ENCODE measurements at places on chromosomes 1 and 21.

- H3K4me3 ChIP-seq: peak overlapping the region; percentile 96
- DNase-seq: no peak
- H3K27me3 ChIP-seq: no peaks in the 10 kb centered on the region
These were observed 1.3 kb downstream of the ZNF644 start for GRCh38 chr1:91020486-91020885.

GRCh38 chr1:211337430-211338223, 11.0 kb downstream of the TRAF5 start:
- no peaks in the 10 kb centered on the region for H3K36me3 ChIP-seq
- peaks cover 14% of the 10 kb centered on the region for H3K4me1 ChIP-seq
- DNase-seq: no peak
- no peaks in the 10 kb centered on the region for H3K27me3 ChIP-seq

DNA sequence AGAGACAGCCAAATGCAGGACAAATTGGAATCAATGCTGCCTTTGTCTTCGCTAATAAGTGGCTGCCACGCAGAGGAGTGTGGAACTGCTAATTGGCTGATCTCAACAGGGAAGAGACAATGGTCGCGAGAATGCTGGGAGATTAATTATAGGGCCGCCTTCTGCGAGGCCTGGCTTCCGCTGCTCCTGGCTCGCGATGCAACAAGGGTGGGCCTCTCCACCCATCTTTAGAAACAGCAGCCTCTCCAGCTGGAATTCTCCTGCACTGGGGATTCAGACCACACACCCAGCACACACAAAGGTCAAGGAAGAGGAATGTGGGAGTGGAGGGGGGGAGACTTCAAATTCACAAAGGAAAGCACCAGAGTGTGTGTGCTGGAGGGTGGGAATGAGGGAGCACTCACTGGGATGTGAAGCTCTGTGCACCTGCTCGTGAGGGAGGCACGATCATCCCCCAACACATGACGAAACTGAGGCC, 200.7 kb upstream of the GRIK3 start:
- no peaks in the 10 kb centered on the region for H3K36me3 ChIP-seq
- no peaks in the 10 kb centered on the region for H3K27me3 ChIP-seq
- H3K4me1 ChIP-seq: no peaks in the 10 kb centered on the region
- H3K4me3 ChIP-seq: no peak overlapping the region

- H3K36me3 ChIP-seq: no peaks in the 10 kb centered on the region
- H3K27me3 ChIP-seq: no peaks in the 10 kb centered on the region
- H3K27ac ChIP-seq: no peak overlapping the region
- peaks cover 20% of the 10 kb centered on the region for H3K4me1 ChIP-seq
- H3K4me3 ChIP-seq: no peak overlapping the region
These were observed 4.8 kb upstream of the MCOLN2 start for GRCh38 chr1:85001742-85002141.

DNA sequence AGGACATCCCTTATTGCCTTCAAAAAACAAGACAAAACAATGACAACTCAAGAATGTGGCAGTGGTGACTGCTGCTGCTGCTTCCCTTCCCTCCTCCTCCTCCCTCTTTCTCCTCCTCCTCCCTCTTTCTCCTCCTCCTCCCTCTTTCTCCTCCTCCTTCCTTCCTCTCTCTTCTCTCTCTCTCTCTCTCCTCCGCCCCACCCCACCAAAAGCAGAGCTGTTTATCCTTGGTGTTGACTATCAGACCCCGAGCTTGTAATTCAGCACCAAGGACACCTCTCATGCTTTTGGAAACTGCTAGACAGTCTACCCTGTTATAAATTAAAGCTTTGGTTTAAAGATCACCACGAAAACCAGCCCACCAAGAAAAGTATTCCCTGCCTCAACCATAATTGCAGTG, 72.4 kb upstream of the IFNAR2 start:
- DNase-seq: no peak
- H3K36me3 ChIP-seq: no peaks in the 10 kb centered on the region
- no peaks in the 10 kb centered on the region for H3K27me3 ChIP-seq

- peak; percentile 57 for DNase-seq
- no peaks in the 10 kb centered on the region for H3K36me3 ChIP-seq
- H3K4me1 ChIP-seq: no peaks in the 10 kb centered on the region
- no peaks in the 10 kb centered on the region for H3K27me3 ChIP-seq
- H3K27ac ChIP-seq: peak overlapping the region; percentile 23
These were observed 20.2 kb downstream of the BTG2 start for GRCh38 chr1:203325418-203326091.

GRCh38 chr1:216518844-216519627, 95.8 kb upstream of the USH2A start:
- DNase-seq: no peak
- no peak overlapping the region for H3K27ac ChIP-seq
- H3K36me3 ChIP-seq: no peaks in the 10 kb centered on the region
- no peaks in the 10 kb centered on the region for H3K27me3 ChIP-seq
- H3K4me1 ChIP-seq: no peaks in the 10 kb centered on the region
- H3K4me3 ChIP-seq: no peak overlapping the region

GRCh38 chr1:181423301-181423918, 59.9 kb upstream of the CACNA1E start:
- H3K27me3 ChIP-seq: peaks cover 3% of the 10 kb centered on the region
- no peak for DNase-seq
- no peaks in the 10 kb centered on the region for H3K36me3 ChIP-seq

DNA sequence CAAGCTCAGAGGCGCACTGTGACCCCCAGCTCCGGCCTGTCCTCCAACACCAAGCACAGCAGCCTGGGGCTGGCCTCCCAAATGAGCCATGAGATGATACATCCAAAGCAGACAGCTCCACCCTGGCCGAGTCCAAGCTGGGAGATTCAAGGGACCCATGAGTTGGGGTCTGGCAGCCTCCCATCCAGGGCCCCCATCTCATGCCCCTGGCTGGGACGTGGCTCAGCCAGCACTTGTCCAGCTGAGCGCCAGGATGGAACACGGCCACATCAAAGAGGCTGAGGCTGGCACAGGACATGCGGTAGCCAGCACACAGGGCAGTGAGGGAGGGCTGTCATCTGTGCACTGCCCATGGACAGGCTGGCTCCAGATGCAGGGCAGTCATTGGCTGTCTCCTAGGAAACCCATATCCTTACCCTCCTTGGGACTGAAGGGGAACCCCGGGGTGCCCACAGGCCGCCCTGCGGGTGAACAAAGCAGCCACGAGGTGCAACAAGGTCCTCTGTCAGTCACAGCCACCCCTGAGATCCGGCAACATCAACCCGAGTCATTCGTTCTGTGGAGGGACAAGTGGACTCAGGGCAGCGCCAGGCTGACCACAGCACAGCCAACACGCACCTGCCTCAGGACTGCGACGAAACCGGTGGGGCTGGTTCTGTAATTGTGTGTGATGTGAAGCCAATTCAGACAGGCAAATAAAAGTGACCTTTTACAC, 29.1 kb downstream of the SLC19A1 start:
- H3K4me3 ChIP-seq: no peak overlapping the region
- no peaks in the 10 kb centered on the region for H3K4me1 ChIP-seq
- no peaks in the 10 kb centered on the region for H3K36me3 ChIP-seq
- H3K27ac ChIP-seq: no peak overlapping the region

DNA sequence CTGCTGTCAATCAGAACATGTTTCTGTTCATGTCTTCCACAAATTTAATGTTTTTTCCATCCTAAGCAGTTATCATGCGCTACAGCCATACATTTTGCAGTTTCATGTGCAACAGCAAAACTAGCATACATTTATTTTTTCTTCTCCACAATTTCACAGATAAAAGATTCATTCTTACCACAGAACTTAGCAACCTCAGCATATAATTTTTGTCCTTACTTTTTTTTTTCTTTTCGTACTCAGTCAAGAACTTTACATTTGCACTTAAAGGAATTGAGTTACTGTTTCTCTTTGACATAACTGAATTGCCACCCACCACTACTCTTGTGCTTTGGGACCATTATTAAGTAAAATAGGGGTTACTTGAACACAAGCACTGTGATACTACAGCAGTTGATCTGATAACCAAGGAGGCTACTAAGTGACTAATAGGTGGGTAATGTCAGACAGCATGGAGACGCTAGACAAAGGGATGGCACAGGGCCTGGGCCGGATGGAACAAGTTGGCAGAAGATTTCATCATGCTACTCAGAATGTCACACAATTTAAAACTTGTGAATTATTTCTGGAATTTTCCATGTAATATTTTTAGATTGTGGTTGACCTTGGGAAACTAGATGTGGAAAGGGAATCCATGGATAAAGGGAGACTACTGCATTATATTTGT, 50.2 kb upstream of the LHX8 start:
- DNase-seq: no peak
- no peak overlapping the region for H3K27ac ChIP-seq
- H3K4me3 ChIP-seq: no peak overlapping the region
- no peaks in the 10 kb centered on the region for H3K4me1 ChIP-seq
- H3K27me3 ChIP-seq: no peaks in the 10 kb centered on the region

DNA sequence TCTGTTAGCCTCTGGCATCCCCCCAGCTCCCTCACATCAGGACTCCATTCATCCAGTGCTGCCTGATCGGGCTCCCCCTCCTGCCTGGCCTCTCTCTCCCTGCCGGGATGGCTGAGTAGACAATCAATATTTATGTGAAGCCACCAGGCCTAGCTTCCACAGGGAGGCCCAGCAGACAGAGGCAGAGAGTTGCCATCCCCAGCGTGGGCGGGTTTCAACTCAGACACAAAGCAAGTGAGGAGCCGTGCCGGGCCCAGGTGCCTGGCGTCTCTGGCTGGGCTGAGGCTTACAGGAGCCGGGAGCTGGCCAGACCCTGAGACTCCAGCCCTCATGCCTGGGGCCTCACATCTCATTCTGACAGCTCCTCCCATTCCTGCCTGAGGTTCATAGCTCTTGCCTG, 34.5 kb upstream of the ATP2B4 start:
- H3K4me1 ChIP-seq: no peaks in the 10 kb centered on the region
- no peak for DNase-seq
- no peak overlapping the region for H3K4me3 ChIP-seq
- no peaks in the 10 kb centered on the region for H3K36me3 ChIP-seq
- no peak overlapping the region for H3K27ac ChIP-seq
- H3K27me3 ChIP-seq: no peaks in the 10 kb centered on the region

DNA sequence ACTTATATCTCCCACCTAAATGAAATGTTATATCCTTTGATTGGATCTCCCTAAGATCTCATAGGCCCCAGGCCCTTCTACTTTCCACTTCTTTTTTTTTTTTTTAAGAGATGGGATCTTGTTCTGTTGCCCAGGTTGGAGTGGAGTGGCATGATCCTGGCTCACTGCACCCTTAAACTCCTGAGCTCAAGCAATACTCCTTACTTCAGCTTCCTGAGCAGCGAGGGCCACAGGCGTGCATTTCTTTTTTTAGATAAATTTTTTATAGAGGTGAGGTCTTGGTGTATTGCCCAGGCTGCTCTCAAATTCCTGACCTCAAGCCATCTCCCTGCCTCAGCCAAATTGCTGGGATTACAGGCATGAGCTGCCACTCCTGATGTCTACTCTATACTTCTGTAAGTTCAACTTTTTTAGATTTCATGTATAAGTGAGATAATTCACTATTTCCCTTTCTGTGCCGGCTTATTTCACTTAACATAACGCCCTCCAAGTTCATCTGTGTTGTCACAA, 987.5 kb upstream of the NCAM2 start:
- DNase-seq: no peak
- no peak overlapping the region for H3K4me3 ChIP-seq
- no peak overlapping the region for H3K27ac ChIP-seq
- H3K27me3 ChIP-seq: no peaks in the 10 kb centered on the region

GRCh38 chr1:40652468-40652867, 13.0 kb downstream of the RIMS3 start:
- DNase-seq: no peak
- H3K4me3 ChIP-seq: no peak overlapping the region
- no peaks in the 10 kb centered on the region for H3K27me3 ChIP-seq
- H3K27ac ChIP-seq: no peak overlapping the region
- no peaks in the 10 kb centered on the region for H3K4me1 ChIP-seq

GRCh38 chr21:38444691-38445090, 53.6 kb downstream of the ERG start:
- no peaks in the 10 kb centered on the region for H3K27me3 ChIP-seq
- peaks cover 21% of the 10 kb centered on the region for H3K4me1 ChIP-seq
- H3K36me3 ChIP-seq: no peaks in the 10 kb centered on the region

DNA sequence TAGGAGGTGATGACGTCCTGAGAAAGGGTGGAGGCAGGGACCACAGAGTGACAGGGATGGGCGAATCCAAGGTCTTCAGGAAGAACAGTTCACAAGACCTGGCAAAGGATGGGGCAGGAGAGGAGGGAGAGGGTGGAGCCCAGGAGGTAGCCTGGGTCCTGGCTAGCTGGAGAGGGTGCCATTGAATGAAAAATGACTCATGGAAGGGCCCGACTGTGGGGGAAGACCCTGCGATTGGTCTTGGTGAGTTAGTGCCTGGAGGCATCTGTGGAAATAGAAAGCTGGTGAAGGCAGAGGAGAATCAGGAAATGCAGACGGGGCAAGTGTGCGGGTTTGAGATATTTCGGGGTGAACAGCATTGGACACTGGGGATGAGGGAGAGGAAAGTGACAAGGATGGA, 60.3 kb upstream of the SLC45A1 start:
- no peak overlapping the region for H3K4me3 ChIP-seq
- no peak overlapping the region for H3K27ac ChIP-seq
